ENCODE measurements at places on chromosomes 2 and 18.

- no peak for DNase-seq
These were observed 62.6 kb upstream of the ASAP2 start for GRCh38 chr2:9144046-9144445.

GRCh38 chr2:1622521-1623200 is 121.7 kb downstream of the PXDN start:
- no peak for DNase-seq

- DNase-seq = no peak
These were observed 60.8 kb downstream of the MBP start for GRCh38 chr18:77071711-77072292.

GRCh38 chr2:108446703-108447102 is 2.3 kb upstream of the GCC2 start:
- DNase-seq = no peak

DNA sequence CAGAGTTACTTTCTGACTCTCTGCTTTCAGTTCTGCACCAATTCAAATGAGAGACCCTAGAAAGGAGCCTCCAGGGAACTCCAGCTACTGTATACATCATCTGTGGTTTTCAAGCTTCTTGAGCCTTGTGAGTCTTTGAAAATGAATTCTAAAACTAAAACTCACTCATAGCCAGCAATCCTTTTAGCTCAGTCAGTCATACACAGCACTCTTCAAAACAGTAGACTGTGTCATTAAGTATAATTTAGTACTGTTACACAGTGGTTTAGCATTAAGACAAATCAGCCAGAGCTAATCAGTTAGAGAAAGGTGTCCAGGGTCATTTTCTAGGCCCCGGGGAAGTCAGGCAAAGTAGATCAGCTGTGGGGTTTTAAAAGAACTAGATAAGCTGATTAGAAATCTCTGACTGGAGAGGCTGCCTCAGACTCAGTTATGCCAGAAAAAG is 322.1 kb upstream of the THUMPD2 start:
- DNase-seq = no peak

GRCh38 chr2:214630402-214631045 is 179.0 kb downstream of the BARD1 start:
- no peak for DNase-seq

- DNase-seq = no peak
These were observed 11.3 kb downstream of the GFPT1 start for GRCh38 chr2:69375494-69376353.

- DNase-seq = no peak
These were observed 80.5 kb upstream of the HPCAL1 start for GRCh38 chr2:10221976-10222870.

GRCh38 chr2:96408616-96409015 is 73.0 kb downstream of the NCAPH start:
- peak; percentile 69 for DNase-seq

- DNase-seq = no peak
These were observed 66.6 kb downstream of the ZBTB7C start for GRCh38 chr18:48342581-48342980.

GRCh38 chr2:112276954-112277353 is 1.6 kb downstream of the ZC3H6 start:
- DNase-seq = no peak

DNA sequence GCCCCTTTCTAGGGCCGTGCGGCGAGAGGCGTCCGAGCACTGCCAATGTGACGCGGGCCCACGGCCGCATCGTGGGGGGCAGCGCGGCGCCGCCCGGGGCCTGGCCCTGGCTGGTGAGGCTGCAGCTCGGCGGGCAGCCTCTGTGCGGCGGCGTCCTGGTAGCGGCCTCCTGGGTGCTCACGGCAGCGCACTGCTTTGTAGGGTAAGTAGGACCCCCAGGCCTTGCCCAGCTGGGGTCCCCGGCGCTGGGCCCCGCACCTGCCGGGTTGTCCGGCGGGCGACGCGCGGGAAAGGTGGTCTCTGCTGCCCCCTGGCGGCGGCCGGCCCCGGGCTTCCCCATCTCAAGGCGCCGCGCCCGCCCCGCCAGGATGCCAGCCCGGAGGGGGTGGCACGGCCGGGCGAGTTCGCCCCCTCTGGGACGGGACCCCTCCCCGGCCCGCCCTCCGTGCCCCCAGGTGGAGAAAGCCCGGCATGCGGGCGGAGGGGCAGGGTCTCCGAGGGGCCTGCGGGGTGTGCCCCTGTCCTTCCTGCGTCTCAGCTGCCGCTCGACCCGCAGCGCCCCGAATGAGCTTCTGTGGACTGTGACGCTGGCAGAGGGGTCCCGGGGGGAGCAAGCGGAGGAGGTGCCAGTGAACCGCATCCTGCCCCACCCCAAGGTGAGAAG is 1.9 kb downstream of the PRSS56 start:
- DNase-seq = no peak

- no peak for DNase-seq
These were observed 5.7 kb downstream of the OTX1 start for GRCh38 chr2:63056107-63057050.

GRCh38 chr2:67576991-67577390 is 179.9 kb downstream of the ETAA1 start:
- no peak for DNase-seq

GRCh38 chr18:79472176-79472575 is 76.4 kb downstream of the NFATC1 start:
- no peak for DNase-seq

DNA sequence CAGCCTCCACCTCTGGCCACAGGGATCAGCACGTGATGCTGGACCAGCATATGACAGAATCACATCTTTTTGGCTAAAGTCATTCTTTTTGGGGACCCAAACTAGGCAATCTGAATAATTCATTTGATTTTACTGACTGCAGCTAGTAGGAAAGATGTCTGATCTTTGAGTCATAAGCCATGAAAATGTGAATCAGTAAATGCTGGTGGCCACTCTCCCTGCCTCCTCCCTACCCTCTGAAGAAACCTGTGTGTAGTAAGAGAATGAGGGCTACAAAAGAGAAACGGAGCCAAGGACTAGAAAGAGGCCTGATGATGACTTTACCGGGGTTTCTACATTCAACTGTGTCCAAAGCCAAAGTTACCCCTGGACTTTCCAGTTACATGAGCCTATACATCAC is 10.1 kb upstream of the LRPPRC start:
- DNase-seq = no peak

DNA sequence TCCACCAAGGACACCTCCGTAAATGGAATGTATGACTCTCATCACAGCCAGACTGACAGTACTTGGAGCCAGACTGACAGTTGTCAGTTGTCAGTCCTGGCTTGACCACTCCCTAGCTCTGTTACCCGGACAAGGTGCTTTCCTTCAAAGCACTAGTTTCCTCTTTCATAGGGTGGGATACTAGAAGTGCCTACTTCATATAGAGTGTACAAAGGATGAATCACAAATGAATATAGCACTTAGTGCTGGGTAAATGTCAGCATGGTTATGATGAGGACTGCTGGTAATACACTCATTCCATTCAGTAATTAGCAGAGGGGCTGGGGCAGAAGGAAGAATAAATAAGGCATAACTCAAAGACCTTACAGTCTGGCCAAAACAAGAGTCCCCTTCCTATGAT is 91.4 kb downstream of the ARL4C start:
- DNase-seq = no peak

GRCh38 chr2:36578343-36579296 is 19.3 kb downstream of the FEZ2 start:
- DNase-seq = no peak

- DNase-seq = no peak
These were observed 29.6 kb upstream of the ALPP start for GRCh38 chr2:232348936-232349335.

DNA sequence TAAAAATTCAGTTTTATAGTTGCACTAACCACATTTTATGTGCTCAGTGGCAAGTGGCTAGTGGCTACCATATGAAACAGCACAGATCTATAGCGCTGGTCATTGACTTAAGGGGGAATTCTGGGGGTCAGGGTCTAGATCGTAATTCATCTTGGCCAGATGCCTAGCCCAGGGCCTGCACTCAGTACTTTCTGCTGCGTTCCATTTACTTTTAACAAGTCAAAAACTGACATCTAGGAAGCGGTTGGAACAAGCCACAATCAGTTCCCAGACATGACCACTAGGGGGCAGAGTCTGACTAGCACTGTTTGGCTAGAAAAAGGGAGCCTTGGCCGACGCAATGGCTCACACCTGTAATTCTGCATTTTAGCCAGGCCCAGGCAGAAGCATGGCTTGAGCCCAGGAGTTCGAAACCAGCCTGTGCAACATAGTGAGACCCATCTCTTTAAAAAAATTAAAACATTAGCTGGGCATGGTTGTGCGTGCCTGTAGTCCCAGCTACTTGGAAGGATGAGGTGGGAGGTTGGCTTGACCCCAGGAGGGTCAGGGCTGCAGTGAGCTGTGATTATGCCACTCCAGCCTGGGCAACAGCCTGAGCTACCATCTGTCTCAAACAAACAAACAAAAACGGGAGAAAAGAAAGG is 9.0 kb upstream of the TMBIM1 start:
- DNase-seq = peak; percentile 72

DNA sequence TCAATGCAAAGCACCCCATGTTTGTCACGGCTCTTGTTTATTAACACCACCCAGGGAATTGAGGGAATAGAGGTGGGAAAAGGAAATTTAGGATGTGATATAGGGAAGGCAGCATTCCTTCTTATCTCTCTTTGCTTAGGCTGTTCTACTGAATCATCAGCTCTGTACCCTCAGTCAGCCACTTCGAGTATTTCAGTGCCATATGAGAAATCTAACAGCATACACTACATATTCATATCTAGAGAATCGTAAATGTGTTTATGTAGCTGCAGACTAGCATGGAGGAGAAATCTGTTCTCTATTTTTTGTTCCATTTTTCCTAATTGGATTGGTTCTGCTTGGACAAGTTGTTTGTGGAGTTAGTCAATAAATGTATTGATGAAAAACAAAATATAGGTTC is 187.8 kb downstream of the CTNNA2 start:
- no peak for DNase-seq

- DNase-seq = no peak
These were observed 75.3 kb upstream of the CYP26B1 start for GRCh38 chr2:72222829-72223564.

DNA sequence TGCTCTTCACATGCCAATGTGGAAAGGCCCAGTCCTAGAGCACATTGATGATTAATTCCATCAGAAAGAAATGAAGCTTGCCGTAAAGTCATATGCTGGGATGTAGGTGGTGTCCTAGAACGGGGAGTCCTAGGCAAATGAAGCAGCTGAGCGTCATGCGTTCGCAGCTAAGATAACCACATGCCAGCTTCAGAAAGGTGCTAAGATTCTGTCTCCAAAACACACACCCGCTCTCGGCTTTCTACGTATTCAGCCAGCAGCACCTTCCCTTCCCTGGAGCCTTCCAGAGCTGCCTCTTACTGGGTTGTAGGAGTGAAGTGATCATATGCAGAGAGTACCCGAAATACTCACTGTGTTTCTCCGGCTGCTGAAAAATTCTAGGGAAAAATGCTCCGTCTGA is 421.6 kb upstream of the ID2 start:
- peak; percentile 75 for DNase-seq

DNA sequence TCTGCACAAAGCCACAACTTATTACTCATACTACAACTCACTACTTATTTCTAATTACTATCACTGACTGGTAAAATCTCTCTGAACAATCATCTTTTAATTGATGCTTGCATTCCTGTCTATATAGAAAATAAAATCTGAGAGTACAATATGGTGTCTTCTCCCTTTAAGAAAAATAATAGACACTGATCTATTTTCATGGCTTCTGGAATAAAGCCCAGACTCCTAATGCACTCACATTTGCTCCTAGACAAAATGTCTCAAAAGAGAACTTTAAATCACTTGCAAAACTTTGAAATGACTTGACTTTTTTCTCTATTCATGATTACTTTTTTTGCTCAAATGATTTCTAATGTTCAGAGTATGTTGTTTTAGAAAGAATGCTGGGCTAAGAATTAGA is 28.7 kb downstream of the ESCO1 start:
- no peak for DNase-seq

GRCh38 chr2:56184500-56185011 is 766 bp downstream of the CCDC85A start:
- no peak for DNase-seq

DNA sequence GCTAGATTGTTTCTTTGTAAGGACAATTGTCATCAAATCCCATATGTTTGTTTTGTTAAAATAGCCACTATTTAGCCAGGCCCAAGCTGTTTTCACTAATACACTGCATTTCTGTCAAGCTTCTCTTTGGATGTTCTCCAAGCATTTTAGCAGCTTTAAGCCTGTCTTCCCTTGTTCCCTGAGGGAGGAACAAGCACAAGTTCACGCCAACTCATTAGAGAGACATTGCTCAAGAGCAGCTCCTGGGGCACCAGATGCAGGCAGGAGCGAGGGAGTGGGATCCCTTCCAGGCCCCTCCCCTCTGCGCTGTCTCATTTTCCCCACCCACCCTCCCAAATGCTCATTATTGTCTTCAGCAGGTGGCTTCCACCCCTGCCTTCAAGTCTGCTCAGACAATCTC is 32.6 kb upstream of the PPP3R1 start:
- peak; percentile 57 for DNase-seq

GRCh38 chr2:86054535-86055082 is 51.1 kb downstream of the POLR1A start:
- no peak for DNase-seq

GRCh38 chr2:36981911-36982310 is 15.6 kb upstream of the STRN start:
- DNase-seq = no peak

- DNase-seq = no peak
These were observed 70.5 kb upstream of the TFCP2L1 start for GRCh38 chr2:121355488-121355887.

DNA sequence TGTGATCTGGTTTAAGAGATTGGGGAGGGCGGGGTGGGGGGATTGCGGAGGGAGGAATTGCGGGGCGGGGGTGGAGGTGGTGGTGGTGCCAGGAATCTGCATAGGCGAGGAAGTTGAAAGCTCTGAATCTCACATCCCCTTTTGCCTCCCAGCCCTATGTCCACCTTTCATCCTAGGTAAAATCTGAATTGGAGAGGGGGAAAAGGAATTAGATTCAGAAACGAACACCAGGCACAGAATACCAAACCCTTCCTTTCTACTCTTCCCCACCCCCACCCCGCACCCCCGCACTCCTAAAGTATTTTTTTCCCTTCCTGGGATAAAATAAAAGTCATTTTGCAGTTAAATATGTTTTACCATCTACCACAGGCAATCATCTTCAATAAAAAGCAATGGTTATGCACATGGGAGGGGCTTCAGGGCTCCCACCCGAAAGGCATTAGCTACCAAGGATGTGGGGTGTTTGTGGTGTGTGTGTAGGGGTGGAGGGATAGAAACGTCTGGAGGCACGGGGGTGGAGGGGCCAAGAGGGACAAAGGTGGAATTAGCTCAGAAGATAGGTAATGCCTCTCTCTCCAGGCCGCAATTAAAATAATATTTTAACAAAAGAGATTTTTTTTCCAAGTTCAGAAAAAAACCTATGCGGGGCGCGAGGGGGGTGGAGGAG is 1.8 kb downstream of the IGFBP5 start:
- no peak for DNase-seq

- no peak for DNase-seq
These were observed 289.5 kb upstream of the MMADHC start for GRCh38 chr2:149877074-149877473.
